ENCODE measurements at places on chromosomes 5 and 9.

DNA sequence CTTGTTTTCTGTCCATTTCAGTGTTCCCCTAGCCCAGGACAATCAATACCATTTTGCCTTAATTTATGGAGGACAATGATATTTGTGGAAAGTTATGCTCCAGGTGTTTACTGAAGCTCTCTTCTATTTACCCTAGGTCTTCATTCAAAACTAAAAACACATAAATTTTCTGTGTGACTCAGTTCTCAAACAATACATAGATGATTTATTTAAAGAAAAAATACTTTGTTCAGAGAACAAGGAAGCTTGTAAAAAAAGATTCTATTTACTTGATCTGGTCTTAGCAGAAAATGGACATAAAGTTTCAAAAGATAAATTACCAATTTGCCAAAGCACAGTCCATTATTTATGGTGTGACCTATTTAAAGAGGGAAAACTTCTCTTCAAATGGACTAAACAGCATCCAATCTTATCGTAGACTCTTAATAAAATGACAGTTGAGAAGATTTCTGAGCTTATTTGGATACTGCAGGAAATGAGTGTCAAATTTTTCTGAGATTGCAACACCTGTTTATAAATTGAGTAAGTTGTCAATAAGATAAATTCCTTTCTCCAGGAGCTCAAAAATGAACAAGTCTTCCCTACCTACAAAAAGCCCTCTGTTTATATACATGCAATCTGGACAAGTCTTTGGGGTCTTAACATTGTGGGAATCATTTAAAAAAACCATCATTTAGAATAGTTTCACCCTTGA is 627.2 kb downstream of the PSAT1 start:
- DNase-seq: no peak

DNA sequence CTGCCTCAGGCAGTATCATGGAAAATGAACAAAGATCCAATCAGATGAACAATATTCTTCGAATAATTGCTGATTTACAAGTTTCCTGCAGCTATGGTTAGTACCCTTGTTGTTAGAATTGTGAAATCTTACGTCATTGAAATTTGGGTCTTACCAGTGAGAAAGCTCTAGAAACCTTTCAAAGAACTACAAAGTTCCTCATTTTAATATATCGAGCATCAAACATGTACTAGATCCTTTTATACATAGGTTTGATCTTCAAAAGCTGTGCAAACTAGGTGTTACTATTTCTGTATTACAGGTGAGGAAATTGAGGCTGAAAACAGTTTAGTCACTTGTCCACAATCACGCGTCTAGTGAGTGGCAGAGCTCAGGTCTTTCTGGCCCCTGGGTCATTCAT is 43.7 kb upstream of the ANGPTL2 start:
- DNase-seq: no peak

- no peak for DNase-seq
Observed at GRCh38 chr5:108367679-108368334, 14.1 kb downstream of the FBXL17 start.

DNA sequence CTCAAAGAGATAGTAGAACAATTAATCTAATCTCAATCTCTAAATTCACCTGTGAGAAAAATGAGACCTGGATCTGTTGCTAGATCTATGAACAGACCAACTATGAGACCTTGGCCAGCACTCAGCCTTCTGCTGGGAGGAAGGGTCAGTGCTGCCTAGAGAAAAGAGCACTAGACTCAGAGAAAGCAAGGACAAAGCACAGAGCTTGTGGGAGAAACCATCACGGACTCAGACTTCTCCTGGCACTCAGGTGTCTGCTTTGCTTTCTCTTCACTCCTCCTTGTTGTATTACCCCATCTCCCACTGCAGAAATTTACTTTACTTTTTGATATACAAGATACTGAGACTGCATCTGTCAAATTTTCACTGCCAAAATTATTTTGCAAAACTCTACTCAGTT is 890.0 kb upstream of the NUDT12 start:
- no peak for DNase-seq

GRCh38 chr9:76650692-76651091 is 113.5 kb upstream of the PCA3 start:
- no peak for DNase-seq

- DNase-seq: no peak
Observed at GRCh38 chr9:15211815-15212495, 95.1 kb downstream of the TTC39B start.
